AG04450 (cell line): ENCODE measurements at places on chromosomes 2 and 18. TPM values are rescaled to one million over a fixed set of nuclear protein-coding genes. Genes with fewer than 3 reads are reported as not detected.

DNA sequence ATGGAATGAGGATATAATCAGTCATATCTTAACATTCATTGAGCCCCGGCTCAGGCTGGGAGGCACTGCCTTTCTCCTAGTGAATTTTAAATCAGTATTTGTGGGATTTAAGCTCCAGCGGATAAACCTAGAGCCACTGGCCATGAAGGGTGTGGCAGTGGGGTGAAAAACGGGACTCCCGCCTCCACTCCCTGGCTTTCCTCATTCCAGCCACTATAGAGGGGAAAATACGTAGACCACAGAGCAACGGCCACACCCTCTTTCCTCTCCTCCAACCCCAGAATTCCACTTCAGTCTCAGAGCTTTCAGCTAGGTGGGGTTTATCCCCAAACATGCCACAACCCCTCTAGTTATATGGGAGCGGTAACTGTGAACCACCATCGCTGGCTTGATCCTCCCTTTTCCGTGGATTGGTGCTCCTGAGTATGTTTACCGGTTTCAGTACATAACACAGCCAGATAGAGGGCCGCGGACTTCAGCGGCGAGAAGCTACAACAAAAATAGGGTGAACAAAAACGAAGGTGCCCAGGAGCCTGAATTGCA, 70.6 kb upstream of the ITGB6 start:
- no peak for DNase-seq

GRCh38 chr2:28350196-28350595, 42.5 kb upstream of the FOSL2 start:
- no peak for DNase-seq

ASIC4 gene
- not detected in 2 replicates for polyA plus RNA-seq

DNA sequence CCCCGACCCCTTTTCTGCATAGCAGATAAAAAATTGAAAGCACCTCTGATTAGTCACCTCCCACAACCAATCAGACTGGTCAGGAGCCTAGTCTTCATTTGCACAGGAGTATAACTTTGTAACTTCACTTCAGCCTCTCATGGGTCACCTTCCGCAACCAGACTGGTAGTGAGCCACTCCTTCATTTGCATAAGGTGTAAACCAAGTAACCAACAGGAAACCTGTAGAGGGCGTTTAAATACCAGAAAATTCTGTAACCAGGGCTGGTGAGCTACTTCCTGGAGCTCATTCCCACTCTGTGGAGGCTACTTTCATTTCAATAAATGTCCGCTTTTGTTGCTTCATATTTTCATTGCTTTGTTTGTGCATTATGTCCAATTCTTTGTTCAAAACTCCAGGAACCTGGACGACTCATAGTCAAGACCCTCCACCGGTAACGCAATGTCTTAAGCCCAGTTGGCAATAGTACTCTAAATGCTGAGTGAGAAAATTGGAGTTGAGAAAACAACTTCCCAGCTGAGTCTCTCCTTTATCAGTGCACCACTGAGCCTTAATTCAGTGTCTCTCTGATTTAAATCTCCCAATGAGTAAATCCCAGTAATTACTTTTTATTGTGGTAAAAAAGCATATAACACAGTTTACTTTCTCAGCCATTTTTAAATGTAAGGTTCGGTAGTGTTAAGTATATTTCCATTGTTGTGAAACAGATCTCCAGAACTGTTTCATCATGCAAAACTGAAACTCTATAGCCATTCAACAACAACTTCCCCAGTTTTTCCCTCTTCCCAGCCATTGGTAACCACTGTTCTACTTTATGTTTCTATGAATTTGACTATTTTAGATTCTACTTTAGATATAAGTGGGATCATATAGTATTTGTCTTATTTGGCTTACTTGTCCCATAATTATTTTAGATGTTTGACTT, 392.7 kb upstream of the SLC8A1 start:
- no peak for DNase-seq

SP100 gene
- polyA plus RNA-seq: 60.1 and 71.2 TPM in 2 replicates

SLC9A2 gene
- not detected in 2 replicates for polyA plus RNA-seq

GRCh38 chr18:24003288-24003687, 11.3 kb upstream of the TTC39C start:
- no peak for DNase-seq

DNA sequence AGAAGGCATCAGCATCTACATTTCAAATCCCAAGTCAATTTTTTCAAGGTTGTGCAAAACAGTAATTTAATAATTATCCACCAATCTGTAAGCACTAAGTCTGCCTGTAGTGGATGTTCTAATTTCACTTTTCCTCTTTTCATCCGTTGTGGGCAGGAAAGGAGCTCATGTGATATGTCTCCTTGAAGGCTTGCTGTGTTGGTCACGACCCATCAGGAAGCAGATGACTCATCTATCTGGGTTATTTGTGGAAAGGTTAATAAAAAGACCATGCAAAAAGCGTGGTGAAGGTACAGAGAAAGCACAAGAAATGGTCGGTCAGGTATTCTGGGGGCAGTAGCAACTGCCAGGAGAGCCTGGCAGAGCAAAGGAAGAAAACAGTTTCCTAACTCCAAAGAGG, 476.7 kb upstream of the RAB6C start:
- DNase-seq: no peak

STAT4 gene
- 0.88 and 1.3 TPM in 2 replicates for polyA plus RNA-seq

KCTD18 gene
- polyA plus RNA-seq: 9.9 and 13.8 TPM in 2 replicates

LRRTM1 gene
- polyA plus RNA-seq: not detected in 2 replicates

GPR155 gene
- 3.8 and 5.4 TPM in 2 replicates for polyA plus RNA-seq

DNA sequence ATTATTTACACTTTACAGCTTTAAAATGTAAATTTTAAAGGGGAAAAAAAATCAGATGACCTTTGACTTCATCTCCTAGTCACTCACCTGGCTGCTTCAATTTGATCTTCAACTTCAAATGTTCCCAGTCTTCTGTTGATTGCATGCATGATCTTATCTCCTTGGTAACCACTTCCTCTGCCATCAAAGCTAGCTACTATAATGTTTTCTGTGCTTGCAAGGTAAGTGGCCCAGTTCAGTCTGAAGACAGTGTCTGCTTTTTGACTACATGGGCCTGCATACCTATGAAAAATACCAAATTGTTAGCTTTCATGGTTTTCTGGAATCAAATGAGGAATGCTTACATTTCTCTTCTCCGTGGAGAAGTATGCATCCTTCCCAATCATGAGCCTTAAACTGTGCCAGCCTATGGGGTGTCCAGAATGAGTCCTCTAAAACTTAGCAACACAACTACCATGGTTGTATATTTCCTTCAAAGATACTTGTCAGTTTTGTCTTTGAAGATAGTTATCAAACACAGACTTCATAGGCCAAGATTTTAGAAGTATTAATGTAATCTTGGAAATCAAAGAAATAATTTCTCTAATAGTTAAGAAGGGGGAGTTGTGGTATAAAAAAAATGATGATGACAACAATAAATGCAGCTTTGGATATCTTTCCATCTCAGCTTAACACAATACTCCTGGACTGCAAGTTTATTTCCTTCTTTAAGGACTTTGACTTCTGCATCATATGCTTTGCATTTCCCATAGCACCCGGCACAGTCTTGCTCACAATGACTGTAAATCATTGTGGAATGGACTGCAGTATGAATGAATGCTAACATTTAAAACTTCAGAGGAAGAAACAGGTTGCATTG, 62.1 kb downstream of the DPP4 start:
- DNase-seq: no peak

- no peak for DNase-seq
These were observed 52.0 kb upstream of the CHAC2 start for GRCh38 chr2:53715568-53715967.

- DNase-seq: no peak
These were observed 168.5 kb downstream of the DPP4 start for GRCh38 chr2:161905389-161906046.

DNA sequence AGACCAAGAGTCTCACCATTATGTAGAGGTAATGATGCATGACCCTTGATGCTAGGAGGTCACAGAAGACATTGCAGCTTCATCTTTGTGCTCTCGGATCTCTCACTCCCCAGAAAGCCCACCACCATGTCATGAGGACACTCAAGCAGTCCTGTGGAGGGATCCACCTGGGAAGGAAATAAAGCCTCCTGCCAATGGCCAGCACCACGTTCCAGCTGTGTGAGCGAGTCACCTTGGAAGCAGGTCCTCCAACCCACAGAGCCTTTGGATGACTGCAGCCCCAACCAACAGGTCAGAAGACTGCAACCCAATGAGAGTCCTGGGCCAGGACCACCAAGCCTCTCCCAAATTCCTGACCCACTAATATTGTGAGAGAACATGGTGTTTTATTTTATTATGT, 38.4 kb downstream of the CYP26B1 start:
- DNase-seq: no peak

UGT1A3 gene
- polyA plus RNA-seq: not detected in 2 replicates

LYPD6 gene
- 1.1 and 1.3 TPM in 2 replicates for polyA plus RNA-seq

ANKRD29 gene
- polyA plus RNA-seq: 0.12 and 0.15 TPM in 2 replicates

- DNase-seq: no peak
These were observed 15.0 kb downstream of the IMPA2 start for GRCh38 chr18:11996190-11996754.

TMEM200C gene
- polyA plus RNA-seq: 1.6 and 1.7 TPM in 2 replicates

COL4A3 gene
- 0.07 TPM in 1 of 2 replicates, not detected in the other for polyA plus RNA-seq
